ENCODE measurements at places on chromosomes 13 and 19.

GRCh38 chr13:108586826-108587225, 42.6 kb upstream of the MYO16 start:
- no peak for DNase-seq

DNA sequence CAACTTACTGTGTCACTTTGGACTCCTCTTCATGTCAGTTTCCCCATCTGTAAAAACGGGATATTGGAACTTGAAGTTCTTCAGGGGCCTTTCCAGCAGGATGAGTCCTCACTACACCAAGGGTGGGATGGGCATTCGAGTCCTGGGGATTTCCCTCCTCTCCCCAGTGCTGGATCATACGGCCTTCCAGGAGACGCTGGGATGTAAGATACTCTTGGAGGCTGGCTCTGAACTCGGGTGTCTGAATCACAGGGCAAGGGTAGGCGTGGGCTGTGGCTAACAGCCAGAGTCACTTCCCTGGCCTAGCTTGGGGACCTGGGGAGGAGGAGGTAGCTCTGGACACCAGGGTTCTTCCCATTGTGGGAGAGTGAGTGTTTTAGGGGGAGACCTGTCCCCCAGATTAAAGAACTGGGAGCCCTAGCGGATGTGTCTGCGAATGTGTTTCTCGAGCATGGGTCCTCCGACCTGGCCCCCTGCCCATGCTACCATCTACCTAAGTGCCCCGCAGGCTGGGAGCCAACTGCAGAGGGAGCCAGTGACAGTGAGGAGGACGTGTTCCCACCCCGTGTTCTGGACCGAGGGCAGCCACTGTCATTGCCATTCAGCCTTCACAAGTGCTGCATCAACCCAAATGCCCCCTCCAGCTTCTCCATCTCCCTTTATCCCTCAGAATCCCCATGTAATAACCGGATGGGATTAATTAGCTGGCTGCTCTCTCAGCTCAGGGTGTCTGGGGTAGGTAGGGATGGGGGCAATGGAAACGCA, 2.4 kb upstream of the CYTH2 start:
- DNase-seq, result no peak

- DNase-seq, result no peak
These were observed 19.0 kb downstream of the TSHZ3 start for GRCh38 chr19:31330237-31330636.

GRCh38 chr19:18312092-18312534, 10.8 kb downstream of the LSM4 start:
- DNase-seq, result no peak

DNA sequence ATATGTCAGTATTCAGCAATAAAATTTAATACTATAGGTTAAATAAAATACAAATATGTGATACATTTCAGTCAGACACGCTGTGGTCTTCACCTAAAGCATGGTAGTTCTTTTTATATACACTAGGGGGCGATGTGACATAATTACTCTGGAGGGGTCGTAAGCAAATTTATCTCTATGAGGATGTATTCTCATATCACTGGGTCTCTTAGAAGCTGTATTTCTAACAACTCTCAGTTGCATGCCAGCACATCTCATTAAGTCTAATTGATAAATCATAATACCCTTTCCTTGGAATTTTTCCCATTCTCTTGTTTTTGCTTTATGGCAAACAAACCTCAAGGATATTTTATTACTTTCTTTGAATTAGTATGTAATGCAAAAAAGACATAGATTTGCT, 3.9 kb upstream of the PCDH17 start:
- peak; percentile 15 for DNase-seq

DNA sequence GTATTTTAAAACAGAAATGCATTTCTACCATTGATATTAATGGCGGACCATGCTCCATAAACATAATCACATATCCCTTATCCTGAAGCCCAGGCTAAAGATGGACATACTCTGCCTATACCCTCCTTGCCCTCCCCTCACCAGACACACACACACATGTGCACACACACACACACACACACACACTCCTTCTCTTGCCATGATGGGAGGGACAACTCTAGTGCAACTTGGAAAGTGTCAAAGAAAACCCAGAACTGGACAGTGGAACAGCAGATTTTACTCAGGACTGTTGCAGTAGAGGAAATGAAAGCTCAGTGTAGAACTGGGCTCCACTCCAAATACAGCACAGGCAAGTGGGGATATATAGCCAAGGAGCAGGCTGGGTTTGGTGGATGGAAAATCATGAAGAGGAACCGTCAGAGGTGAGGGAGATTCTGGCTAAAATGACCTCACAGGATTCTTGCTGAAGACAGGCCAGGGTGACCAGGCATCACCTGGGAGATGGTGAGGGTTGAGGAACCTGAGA, 40.8 kb downstream of the TNFRSF19 start:
- no peak for DNase-seq

DNA sequence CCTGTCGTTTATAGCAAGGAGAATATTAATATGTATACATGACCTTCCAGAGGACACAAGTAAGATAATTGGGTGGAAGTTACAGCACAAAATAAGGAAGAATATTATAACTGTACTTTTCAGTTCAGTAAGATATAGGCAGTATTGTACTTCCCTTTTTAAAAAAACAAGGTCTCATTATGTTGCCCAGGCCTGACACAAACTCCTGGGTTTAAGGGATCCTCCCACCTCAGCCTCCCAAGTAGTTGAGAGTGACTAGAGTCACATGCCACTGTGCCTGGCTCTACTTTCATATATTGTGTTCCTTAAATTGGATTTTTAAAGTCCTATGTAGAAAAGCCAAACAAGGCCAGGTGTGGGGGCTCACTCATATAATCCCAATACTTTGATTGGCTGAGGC, 19.5 kb upstream of the MAB21L1 start:
- no peak for DNase-seq

DNA sequence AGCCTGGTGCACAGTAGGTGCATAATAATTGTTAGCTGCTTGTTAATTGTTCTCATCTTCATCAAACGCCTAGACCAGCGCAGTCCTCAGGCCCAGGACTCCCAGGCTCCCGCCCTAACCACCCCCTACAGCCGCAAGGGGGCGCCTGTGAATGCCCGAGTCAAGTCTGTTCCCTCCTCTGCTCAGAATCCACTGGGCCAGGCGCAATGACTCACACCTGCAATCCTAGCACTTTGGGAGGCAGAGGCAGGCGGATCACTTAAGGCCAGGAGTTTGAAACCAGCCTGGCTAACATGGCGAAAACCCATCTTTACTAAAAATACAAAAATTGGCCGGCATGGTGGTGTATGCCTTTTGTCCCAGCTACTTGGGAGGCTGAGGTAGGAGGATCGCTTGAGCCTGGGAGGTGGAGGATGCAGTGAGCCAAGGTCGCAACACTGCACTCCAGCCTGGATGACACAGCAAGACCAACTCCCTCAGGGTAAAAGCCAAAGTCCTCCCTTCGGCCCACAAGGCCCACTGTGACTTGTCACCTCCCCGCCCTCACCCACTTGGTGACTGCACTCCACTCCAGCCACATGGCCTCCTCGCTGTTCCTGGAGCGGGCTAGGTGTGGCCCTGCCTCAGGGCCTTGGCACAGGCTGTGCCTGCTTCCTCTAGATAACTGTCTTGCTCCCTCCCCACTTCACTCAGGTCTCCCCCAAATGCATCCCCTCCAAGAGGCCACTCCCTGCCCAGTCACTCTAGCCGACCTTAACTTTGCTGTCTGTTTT, 9.1 kb downstream of the ZNF653 start:
- DNase-seq, result peak; percentile 57

DNA sequence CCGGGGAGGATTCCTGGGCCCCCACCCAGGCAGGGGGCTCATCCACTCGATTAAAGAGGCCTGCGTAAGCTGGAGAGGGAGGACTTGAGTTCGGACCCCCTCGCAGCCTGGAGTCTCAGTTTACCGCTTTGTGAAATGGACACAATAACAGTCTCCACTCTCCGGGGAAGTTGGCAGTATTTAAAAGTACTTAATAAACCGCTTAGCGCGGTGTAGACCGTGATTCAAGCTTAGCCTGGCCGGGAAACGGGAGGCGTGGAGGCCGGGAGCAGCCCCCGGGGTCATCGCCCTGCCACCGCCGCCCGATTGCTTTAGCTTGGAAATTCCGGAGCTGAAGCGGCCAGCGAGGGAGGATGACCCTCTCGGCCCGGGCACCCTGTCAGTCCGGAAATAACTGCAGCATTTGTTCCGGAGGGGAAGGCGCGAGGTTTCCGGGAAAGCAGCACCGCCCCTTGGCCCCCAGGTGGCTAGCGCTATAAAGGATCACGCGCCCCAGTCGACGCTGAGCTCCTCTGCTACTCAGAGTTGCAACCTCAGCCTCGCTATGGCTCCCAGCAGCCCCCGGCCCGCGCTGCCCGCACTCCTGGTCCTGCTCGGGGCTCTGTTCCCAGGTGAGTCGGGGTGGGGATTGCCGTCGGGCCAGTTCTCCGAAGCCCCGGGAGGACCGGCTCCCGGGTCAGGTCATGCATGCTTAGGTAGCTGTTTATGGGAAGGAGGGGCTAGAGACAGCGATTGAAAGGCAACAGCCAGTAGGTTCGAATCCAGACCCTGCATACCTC, at the start of gene ICAM1:
ICAM1 (plus strand) TSS at position 505 of the 779 bp plus-strand sequence; CDS start at position 545, 40 bp downstream.
- peak; percentile 72 for DNase-seq

- DNase-seq, result no peak
These were observed at the start of gene DCLK1 for GRCh38 chr13:36131222-36131930. DCLK1 (minus strand) TSS chr13:36131382.

DNA sequence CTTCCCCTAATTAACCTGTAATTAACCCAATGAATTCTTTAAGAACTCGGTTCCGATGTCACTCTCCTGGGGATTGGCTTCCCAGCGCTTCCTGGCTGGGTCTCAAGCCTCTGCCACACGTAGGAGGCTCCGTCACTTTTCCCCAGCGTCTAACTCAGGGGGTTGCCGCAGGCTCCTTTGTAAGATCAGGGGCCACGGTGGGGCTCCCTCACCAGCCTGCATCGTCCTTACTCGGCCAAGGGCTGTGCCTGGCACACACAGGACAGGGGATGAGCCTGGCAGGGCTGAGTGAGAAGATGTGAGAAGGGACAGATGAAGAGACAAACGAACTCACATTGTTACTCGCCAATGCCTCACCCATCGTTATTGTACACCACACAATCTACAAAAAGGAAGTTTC, 20.9 kb upstream of the ATP11A start:
- DNase-seq, result no peak

- DNase-seq, result no peak
These were observed 263.1 kb upstream of the RXFP2 start for GRCh38 chr13:31476266-31476665.

- DNase-seq, result no peak
These were observed 82.7 kb downstream of the ANKRD10 start for GRCh38 chr13:110832205-110832479.

DNA sequence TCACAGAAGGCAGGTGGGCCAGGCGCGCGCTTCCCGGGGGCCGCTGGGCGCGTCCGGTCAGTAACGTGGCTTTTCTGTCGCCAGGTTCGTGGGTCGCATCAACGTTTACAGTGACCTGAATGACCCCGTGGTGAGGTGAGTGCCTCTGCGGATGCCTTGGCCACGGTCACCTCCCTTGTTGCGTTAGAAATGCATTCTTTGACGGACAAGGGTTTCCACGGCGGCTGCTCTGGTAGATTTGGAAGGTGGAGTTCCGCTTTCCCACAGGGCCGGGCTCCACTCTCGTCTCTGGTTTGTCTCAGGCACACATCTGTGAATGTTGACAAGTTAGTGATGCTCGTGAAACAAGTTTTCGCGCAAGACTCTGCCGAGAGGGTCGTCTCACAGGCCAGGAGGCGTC, 130.0 kb downstream of the ATP11A start:
- no peak for DNase-seq

DNA sequence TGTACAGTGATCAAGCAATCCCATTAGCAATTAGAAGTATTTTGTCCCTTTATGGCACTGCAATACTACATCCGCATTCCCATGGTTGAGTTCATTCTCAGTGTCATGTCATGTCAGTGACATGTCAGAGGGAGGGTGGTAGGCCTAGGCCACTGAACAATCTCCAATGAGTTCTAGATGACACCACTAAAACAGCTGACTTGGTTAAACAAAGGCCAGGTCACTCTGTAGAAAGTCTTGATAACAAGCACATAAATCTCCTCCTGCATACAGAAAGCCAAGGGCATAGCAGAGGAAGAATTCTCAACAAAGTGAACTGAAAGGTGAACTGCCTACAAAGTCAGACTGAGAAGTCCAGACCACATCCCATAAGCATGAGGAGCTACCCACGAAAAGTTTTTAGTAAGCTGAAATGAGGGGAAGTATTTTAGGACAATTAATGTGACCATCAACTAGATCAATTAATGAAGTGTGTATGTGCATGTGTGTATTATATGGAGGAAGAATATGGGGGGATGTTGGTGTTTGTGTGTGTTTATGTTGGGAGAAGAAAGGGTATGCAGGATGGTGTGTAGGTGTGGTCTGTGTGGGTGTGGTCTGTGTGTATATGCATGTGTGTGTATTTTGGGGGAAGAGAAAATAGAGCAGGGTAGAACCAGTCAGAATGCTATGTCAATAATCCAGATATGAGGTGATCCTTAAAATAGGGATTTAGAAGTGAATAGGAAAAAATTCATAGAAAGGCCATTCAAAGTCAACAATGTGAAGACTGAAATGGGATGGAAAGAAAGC, 67.7 kb downstream of the TBC1D4 start:
- DNase-seq, result no peak

GRCh38 chr19:41887711-41888382, 4.9 kb downstream of the ARHGEF1 start:
- DNase-seq, result peak; percentile 90

DNA sequence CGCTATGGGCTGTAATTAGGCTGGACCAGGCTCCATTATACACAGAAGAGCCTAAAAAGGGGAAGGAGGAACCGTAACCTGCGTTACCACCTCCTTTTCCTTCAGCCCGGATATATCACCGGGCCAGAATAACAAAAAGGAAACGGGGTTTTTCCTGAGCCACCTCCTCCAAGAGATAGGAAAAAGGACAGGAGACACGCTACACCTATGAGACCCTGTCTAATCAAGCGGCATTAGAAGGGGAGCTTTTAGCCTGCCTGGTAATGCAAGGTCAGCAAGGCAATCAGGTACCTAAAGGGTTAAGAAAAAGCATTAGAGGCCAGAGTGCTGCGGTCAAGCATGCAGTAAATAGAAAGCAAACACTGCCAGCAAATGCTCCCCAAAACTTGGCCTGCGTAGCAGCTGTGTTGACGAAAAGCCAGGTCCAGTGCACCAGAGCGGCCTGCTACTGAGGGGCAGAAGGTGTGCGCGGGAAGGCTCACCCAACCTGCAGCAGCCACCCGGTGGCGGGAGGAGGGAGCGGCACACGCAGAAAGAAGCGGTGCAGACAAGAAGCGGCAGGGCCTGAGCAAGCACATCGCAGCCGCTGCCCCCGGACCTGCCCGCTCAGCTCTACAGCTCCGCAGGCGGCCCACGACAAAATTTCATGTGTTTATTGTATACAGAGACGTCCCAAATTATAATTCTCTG, 1466.1 kb downstream of the UQCRFS1 start:
- no peak for DNase-seq

DNA sequence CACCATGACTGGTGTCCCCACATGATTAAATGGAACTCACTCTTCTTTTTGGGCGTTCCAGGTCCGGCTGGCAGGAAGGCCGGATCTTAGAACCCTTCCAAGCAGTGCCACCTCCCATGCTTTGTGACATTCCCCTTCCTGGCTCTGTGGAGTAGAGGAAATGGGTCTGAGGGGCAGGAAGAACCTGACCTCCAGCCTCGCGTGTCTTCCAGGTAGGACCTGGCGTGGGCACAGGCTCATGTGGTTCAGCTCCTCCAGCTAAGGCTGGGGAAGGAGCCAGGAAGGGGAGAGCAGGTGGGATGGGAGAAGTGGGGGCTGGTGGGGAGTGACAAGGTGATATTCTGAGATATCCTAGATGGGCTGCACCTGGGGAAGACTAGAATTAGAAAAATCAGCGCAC, 2.1 kb downstream of the TMEM255B start:
- DNase-seq, result no peak

- no peak for DNase-seq
These were observed 372.0 kb downstream of the EFNB2 start for GRCh38 chr13:106163426-106163825.

Data from CD4-positive, alpha-beta T cell treated with Interleukin-2 at 100 ng/mL for 4 hours (primary cell).